ENCODE measurements at places on chromosomes 2 and 18.

GRCh38 chr2:10722252-10722825 lies 909 bp downstream of the ATP6V1C2 start:
- DNase-seq = no peak

- DNase-seq = no peak
Measured at GRCh38 chr2:13114391-13114790, 397.7 kb downstream of the TRIB2 start.

GRCh38 chr18:48896875-48897511 lies 53.8 kb downstream of the SMAD7 start:
- DNase-seq = no peak

- no peak for DNase-seq
Measured at GRCh38 chr2:171846894-171847293, 47.1 kb downstream of the SLC25A12 start.

DNA sequence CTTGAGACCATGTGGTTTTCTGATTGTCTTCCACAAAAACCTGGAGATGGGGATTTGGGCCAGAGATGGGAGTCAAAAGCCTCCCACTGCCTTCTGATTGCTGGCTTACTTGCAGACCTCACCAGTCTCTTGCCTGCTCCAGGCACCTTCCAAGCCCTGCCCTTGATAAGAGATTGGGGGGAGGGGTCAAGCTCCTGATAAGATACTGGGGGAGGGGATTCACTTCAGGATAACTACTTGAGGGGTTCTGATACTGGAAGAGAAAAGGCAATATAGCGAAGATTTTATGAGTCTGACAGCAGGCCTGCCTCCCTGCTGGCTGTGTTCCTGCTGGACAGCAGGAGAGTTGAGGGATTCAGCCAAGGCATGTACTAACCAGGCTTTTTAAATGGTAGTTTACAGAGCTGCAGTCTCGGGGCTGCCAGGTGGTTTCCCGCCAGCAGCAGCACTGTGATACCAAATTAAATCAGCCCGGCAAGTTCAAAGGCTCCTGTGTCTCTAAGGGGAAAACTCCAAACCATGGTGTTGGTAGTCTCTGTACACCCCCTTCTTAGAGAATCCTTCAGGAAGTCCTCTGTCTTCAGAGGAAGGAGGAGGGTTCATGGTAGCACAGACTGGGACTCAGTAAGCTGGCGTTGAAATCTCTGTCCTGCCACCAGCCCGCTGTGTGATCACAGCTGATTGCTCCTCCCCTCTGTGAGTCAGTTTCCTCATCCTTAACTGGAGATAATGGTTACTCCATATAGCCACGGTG lies 58.3 kb downstream of the FBXO36 start:
- DNase-seq = no peak

DNA sequence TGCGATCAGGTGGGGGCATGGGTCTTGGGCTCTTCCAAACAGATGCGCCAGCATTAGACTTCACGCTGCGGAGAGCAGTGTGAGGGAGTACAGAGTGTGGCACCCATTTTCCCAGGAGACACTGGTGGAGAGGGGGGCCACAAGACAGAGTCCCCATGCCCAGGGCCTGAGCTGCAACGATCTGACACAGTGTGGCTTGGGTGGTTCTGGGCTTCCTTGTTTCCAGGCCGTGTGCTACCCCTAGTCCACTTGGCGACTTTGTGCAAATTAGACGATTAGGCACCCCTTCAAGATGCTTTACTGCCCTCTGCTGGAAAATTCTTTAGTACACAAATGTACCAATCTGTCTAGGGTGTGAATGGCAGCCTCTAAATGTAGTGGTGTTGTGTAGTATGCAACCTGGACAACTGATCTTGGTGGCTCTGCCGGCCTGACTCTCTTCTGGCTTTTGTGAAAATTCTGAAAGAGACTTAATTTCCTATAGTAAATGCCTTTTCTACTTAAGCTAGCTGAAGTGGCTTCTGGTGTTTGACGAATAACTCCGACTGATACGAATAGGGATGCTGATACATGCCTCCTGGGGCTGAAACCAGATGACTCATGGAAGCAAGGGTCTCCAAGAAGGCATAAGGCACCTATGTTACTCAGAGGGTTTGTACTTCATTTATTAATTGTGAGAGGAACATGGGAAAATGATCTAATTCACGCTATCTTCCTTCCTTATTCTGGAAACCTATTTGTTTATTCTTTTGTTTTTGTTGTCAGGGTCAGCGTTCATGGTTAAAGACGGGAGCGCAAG lies 92.3 kb upstream of the SMAD2 start:
- no peak for DNase-seq

GRCh38 chr2:23026671-23027070 lies 358.3 kb upstream of the KLHL29 start:
- no peak for DNase-seq

DNA sequence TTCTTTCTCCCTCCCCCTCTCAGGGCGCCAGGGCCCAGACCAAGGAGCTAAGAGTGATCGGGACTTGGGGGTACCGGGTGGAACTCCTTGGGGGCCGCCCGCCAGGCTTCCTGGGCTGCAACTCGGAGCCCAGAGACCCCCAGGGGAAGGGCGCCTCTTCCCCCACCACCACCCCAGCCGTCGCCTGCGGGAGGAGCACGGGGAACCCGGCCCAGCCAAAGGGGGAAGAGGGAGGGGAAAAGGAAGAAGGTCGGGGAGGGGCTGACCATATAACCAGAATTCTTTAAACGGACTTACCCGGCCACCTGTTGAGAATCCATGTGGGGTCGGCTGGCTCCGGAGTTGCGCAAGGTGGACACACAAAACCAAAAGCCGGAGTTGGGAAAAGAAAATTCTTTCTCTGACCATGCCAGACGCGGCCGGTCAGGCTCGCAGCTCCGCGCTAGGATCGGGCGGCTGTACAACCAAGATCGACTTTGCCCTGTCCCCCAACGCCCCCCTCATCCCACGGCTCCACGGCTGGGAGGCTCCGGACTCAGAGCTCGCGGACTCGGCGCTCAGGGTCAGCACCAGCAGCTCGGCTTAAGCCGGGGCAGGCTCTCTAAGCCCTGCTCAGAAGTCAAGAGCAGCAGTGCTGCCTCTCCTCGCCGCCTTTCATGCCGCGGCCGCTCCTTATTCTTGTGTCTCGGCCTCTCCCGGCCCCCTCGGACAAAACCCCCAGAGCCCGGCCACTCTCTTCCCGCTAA lies 6.3 kb upstream of the SIX3 start:
- no peak for DNase-seq

Measured in stimulated activated CD8-positive, alpha-beta memory T cell treated with anti-CD3 and anti-CD28 coated beads, Interleukin-7, amount 100 ng/mL, for 1 hour (primary cell).